ENCODE measurements at places on chromosomes 16 and 17.

DNA sequence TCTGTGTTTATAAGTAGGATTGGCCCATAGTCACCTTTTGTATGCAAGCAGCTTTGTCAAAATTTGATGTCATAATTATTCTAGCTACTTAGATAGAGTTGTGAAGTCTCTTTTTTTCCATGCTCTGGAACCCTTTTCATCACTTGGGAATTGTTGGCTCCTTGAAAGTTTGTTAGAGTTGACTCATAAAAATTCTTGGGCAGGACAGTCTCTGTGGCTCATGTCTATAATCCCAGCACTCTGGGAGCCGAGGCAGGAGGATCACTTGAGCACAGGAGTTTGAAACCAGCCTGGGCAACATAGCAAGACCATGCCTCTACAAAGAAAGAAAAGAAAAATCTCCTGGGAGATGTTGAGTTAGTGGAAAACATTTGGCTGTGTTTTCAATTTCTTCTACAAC lies 45.7 kb upstream of the MRC2 start:
- no peak for DNase-seq

DNA sequence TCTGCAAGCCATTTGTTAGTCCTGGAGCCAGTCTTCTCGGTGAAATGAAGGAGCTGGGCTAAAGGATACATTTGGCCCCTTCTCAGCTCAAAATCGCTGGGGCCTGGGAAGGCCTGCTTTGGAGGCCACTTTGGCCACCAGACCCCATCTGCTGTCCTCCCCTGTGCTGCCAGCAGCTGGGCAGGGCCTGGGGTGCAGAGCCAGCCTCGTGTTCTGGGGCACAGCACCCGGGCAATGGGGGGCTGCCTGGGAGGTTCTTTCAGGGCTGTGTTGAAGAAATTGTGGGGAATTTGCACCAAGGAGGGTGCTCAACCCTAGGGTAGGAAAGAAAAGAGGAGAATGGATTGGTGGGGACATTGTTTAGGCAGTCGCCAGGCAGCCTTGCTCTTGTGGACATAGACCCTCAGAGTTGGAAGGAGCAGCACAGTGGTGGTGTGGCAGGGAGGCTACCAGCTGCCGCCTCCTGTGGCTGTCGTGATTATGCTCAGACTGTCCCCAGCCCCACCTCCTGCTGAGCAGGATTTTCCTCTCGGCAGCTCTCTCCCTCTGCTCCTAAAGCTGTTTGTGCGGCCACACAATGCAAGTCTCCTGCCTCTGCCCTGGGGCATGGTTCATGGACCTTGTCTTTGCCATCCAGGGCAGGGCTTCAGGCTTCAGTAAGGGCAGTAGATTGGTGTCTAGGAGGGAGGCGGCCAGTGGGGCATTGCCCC lies 174.8 kb downstream of the NTN1 start:
- DNase-seq, result no peak

GRCh38 chr17:17907469-17907868 lies 64.7 kb downstream of the TOM1L2 start:
- DNase-seq, result no peak

DNA sequence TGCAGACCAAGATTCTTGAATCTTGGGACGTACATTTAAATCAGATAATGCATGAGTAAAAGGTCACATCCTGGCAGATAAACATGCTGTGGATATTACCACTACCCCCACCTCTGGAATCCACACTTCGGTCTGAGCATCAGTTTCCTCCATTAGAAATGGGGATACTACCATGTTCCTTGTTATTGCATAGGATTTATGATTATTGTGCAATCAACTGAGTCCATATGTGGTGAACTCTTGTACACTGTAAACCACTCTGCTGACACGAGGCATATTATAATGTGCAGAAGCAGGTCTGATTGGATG lies 108.7 kb downstream of the VAT1L start:
- no peak for DNase-seq

- DNase-seq, result no peak
These were observed 115.0 kb upstream of the CIBAR2 start for GRCh38 chr16:85227084-85227945.

DNA sequence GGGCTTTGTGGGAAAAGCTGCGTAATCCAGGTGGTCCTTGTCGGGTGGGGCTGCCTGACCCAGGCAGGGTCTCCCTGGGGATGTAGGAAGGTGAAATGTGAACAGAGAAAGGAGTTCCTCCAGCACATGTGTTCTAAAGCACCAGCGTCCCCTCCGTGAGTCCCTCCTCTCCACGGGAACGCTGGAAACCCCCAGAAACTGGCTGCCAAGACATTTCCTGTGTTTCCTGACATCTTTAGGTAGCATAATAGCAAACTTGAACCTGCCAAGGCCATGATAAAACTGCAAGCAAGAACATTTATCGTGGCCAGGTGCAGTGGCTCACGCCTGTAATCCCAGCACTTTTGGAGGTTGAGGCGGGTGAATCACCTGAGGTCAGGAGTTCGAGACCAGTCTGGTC lies 12.6 kb upstream of the PYDC1 start:
- DNase-seq, result no peak

DNA sequence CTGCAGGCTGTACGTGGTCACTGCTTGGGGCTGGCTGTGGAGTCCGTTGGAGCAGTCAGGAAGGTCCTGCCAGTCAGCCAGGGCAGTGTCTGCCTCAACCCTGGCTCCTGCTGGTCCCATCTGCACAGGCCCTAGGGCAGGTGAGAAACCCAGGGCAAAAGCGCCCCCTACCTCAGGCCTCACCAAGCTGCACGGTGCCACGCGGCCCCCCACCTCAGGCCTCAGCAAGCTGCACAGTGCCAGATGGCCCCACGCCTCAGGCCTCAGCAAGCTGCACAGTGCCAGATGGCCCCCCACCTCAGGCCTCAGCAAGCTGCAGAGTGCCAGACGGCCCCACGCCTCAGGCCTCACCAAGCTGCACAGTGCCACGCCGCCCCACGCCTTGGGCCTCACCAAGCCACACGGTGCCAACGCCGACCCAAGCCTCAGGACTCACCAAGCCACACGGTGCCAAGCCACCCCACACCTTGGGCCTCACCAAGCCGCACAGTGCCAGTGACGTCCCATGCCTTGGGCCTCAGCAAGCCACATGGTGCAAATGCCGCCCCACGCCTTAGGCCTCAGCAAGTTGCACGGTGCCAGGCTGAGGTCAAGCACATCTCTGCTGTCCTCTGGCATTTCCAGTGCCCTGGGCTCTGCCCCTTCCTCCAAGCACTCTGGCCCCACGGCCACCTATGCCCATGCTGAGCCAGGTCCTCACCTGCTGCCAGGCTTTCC lies 5.5 kb downstream of the TMEM204 start:
- DNase-seq, result no peak

DNA sequence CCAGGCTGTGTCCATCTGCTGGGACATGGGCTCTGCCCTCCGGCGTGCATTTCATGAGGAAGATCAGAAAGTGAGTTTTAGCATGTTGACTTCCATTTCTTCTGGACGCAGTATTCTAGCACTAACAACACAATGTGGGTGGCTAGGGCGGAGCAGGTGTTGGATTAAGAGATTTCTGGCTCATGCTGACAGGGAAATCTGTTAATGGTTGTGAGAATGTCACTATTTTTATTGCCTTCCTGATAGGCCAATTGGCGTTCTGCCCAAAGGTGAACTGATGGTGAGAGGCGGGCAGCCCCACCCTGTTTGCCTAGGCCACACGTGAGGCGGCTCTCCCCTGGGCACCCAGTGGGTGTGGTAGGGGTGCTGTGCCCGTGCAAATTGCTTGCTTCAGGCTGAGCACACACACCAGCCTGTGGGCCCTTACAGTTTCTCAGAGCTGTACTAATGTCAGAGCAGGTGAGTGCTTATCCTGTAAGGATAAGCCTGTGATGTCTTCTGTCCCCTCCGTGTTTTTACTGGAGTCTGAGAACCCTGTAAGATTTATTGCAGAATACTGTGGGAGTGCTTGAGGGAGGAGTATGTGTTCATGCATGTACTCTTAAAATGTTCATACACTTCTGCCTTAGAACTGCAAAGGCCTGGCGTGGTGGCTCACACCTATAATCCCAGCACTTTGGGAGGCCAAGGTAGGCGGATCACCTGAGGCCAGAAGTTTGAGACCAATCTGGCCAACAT lies 30.9 kb downstream of the PGS1 start:
- no peak for DNase-seq

GRCh38 chr17:36941265-36942010 lies 4.2 kb downstream of the LHX1 start:
- DNase-seq, result no peak

DNA sequence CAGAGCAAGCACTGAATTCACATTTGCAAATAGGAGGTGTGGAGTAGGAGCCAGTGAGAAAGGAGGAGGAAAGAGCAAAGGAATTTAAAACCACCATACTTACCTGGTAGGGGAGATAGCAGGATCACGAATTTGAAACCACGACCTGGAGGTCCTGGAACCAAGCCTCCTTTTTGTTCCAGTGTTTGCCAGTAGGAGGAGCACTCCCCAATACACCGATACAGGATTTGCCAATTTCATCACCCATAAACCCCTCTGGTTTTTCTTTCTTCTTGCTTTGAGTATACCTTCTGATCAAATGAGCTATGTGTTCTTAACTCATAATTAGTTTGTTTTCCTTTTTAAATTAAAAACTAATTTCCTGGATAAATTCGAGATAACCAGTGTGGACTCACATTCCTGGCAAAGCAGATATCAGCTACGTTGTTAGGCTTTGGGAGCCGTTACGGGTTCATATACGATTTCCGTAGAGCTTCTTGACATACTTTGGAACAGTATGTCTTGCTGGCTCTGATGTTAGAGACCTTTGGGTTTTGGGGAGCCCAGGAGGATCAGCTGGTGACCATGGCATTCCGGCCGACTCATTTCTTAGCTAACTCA lies 22.7 kb downstream of the BCO1 start:
- DNase-seq, result no peak

- DNase-seq, result no peak
These were observed 9.5 kb downstream of the ALOX15 start for GRCh38 chr17:4631836-4632580.

DNA sequence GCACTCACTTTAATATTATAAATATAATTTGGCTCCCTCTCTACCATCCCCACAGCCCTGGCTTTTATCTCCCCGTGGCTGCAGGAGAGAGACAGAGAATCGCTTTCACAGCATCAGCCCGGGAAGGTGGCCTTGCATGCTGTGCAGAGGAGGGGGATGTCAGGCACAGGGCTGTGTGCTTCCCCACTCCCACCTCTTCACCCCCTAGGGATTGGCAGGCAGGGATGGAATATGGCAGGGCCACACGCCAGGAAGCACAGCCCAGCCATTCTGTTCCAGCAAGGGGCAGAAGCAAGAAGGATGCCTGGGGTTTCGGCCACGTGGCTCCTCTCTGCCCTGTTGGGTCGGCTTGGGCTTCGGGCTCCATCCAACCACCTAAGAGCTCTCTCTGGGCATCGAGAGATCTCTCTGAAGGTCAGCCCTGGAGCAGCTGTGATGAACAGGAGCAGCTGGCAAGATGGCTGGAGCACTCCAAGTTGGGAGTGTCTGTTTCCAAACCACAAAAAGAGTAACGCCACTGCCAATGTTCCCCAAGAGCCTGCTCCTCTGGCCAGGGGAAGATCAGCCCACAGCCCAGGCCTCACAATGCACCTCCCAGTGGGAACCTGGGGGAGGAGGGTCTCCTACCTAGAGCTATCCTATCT lies 223.2 kb downstream of the C16orf78 start:
- no peak for DNase-seq

- no peak for DNase-seq
These were observed 9.3 kb upstream of the ZC3H18 start for GRCh38 chr16:88560714-88561484.

DNA sequence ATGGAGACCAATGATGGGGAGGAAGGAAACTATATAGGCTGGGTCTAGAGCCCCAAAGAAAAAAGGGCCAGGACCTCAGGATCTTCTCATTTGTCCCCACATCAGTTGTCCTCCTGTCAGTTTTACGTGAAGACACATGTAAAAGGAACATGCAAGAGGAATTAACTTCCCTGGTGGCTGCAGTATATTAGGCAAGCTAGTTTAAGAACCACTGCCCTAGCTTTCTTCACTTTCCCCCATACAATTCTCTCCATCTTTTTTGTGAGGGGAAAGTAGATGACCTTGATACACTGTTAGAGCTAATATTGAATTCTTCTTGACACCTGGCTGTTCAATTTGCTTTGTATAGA lies 2.3 kb downstream of the MAP3K3 start:
- DNase-seq, result no peak

DNA sequence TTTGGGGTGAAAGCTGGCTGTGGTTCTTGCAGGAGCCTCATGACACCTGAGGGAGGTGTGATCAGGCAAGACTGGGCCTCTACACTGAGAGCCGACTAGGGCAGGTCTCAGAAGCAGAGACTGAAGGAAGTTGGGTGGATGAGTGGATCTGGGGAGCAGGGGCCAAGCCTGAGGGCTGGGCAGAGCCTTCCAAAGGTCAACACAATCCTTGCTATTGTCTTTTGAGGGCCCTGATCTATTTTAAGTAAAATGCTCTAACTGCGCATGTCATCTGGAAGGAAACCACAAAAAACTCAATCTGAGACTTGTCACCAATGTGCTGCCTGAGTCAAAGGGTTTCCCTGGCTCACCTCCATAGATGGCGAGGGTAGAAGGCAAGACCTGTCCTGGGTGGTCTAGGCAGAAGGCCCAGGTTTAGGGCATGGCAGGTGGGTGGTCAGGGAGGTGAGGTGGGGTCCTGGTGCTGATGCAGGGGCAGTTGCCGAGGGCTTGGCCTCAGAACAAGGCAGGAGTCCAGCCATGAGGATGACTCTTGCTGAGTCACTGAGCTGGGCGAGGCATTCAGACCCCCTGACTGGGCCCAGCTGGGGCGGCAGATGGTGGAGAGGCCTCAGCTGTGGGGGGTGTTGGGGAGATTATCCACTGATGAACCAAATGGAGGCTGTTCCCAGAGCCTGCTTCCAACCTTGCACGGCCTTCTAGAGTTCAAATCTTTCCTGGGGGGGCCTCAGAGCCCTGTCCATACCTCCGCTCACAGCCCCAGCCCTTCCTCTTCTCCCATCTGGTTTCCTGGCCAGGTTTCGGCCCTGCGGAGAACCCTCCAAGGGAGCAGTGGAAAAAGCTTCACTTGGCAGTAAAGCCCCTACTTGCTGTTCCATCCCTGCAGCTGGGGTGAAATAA lies 5.1 kb downstream of the MVP start:
- peak; percentile 43 for DNase-seq

All from hippocampal formation (tissue), 2 donors.